Substantia nigra (tissue), 51 donors: ENCODE measurements at places on chromosomes 6 and 20.

GRCh38 chr6:30721198-30722024, 1.3 kb downstream of the TUBB start:
- peak; percentile 64 for DNase-seq

GRCh38 chr6:20985821-20986220, 451.6 kb downstream of the CDKAL1 start:
- no peak for DNase-seq

- DNase-seq = no peak
These were observed 13.5 kb upstream of the PREX1 start for GRCh38 chr20:48841196-48841874.

- DNase-seq = no peak
These were observed 5.8 kb upstream of the ABHD16B start for GRCh38 chr20:63855363-63856097.

DNA sequence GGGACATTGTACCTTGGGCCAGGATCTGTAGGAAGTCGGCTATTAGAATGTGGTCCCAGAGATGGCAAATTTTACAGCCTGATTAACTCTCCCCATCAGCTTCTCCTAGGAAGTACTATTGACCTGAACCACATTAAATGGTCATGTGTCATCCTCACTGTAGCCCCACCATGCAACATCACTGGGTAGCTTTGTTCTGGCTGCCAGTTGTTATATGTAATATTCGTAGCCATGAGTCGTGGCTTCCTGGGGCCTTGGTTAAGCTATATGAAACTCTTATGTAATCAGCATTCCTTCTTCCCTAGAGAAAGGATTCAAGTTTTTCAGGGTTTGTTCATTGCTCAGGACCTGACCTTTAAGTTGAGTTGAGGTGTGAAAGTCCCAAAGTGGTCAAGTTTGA, 125.7 kb downstream of the ANKS1A start:
- DNase-seq = no peak

DNA sequence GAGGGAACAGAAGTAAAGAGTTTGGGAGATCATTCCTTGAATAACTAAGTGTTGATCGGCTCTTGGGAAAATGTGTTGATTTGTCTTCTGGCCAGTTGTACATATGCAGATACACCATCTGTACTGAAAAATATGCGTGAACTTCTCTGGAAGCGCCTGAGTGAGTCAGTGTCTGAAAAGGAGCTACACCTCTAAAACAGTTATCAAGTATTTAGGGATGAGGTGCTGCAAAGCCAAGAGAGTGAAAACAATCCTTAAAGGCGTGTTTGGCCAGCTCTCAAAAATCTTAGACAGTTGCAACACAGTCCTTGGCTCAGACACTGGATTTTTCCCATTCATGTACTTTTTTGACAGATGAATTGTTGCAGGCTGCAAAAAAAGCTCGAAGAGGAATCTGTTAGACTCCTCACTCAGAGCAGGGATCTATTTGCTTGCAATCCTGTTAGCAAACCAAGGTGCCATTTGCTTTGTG, 61.3 kb downstream of the BMP6 start:
- no peak for DNase-seq

DNA sequence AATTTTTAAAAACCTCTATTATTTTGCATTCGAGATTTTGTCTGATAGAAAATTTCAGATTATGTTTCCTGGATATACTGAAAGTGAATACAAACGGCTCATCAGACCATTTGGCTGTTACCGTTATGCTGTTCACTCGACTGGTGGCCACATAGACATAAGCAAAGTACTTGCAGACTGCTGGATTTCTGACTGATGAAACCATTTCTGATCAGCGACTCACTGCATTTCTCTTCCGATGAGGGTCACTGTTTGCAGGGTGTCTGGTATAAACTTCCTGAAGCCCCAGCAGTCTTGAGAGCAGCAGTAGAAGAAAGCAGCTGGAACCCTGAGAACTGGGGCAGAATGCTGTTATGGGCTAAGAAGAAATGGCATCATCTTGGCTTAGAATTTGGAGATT, 17.7 kb downstream of the SNX9 start:
- no peak for DNase-seq
